Spleen (tissue), 13 donors: ENCODE measurements at places on chromosomes 11 and 22. TPM values are rescaled to one million over a fixed set of nuclear protein-coding genes. Genes with fewer than 3 reads are reported as not detected.

RAB38 gene
- 1.3 TPM for total RNA-seq

- DNase-seq: peak; percentile 20
- no peak overlapping the region for H3K27ac ChIP-seq
Observed at GRCh38 chr11:13415201-13415600, 47.8 kb downstream of the BTBD10 start.

ZP1 gene
- not detected for total RNA-seq

TP53AIP1 gene
- not detected for total RNA-seq

FGF3 gene
- not detected for total RNA-seq

NLRP14 gene
- total RNA-seq: 1.3 TPM

DNA sequence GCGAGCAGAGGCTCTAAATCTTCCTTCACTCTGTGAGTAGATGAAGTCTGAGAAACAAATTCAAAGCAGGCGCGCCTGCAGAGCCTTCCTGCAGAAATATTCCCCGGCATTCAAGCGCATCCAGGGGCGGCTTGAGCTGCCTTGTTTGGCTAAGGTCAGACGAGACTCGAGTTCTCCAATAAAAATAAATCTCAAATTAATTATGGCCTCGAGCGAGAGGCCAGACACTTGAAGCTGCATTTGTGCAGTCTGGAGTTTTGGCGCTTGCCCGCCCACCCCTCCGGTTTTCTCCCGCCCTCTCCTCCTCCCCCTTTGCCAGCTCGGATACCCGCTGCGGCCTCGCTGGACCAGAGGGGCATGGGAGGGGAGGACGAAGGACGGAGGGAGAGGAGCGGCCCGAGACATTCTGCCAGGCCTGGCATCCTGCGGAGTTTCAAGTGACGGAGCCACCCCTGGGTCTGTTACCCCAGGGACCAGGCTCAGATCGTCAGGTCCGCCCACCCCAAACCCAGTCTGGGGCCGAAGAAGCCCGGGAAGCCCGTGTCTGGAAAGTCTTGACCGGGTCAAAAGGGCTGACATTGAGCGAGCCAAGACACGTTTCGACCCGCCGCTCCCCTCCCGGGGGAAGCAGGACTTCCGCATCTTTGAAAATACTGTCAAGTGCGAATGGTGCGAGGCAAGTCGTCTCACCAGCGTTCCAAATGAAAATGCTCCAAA lies 3.8 kb upstream of the FLI1 start:
- peaks cover 22% of the 10 kb centered on the region for H3K4me1 ChIP-seq
- peaks cover 7% of the 10 kb centered on the region for H3K27me3 ChIP-seq
- peak overlapping the region; percentile 22 for H3K27ac ChIP-seq
- no peaks in the 10 kb centered on the region for H3K36me3 ChIP-seq
- no peak overlapping the region for H3K4me3 ChIP-seq

DNA sequence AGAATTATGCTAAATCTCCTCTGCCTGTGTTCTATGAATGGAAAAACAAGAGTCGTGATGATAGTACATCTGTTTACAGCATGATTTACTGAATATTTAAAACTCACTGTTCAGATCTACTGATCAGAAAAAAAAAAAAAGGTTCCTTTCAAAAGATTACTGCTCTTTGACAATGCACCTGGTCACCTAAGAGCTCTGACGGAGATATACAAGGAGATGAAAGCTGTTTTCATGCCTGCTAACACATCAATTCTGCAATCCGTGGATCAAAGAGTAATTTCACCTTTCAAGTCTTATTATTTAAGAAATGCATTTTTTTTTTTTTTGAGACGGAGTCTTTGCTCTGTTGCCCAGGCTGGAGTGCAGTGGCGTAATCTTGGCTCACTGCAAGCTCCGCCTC lies 30.7 kb downstream of the CLTCL1 start:
- H3K4me3 ChIP-seq: no peak overlapping the region
- no peaks in the 10 kb centered on the region for H3K27me3 ChIP-seq
- peaks cover 12% of the 10 kb centered on the region for H3K4me1 ChIP-seq
- H3K36me3 ChIP-seq: no peaks in the 10 kb centered on the region

- H3K36me3 ChIP-seq: peaks cover 2% of the 10 kb centered on the region
- peaks cover 14% of the 10 kb centered on the region for H3K4me1 ChIP-seq
- no peak overlapping the region for H3K27ac ChIP-seq
- no peak for DNase-seq
Observed at GRCh38 chr22:36134182-36134581, 26.4 kb downstream of the APOL3 start.

SCT gene
- total RNA-seq: 2.3 TPM

- H3K27ac ChIP-seq: peak overlapping the region; percentile 9
- H3K4me1 ChIP-seq: peaks cover 19% of the 10 kb centered on the region
- no peaks in the 10 kb centered on the region for H3K36me3 ChIP-seq
- H3K4me3 ChIP-seq: no peak overlapping the region
- DNase-seq: peak; percentile 75
- no peaks in the 10 kb centered on the region for H3K27me3 ChIP-seq
Observed at GRCh38 chr22:47192651-47193437, 430.4 kb downstream of the TBC1D22A start.

NAALADL1 gene
- 13.0 TPM for total RNA-seq

DNA sequence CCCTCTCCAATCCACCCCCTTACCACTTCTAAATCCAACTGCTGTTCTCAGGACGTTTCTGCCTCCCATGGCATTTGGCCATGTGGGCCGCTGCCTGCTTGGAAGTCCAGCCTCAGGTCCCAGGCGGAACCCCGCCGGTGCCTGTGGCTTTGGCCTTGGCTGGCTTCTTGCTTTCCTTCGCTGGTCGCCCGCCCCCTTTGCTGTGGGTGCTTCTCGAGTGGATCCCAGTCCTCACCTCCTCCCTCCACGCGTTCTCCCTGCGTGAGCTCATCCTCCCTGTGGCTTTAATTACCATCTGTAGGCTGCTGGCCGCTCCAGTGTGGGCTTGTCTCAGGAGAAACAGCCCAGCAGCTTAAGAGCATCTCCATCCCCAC lies 111.7 kb downstream of the NECTIN1 start:
- H3K4me1 ChIP-seq: peaks cover 17% of the 10 kb centered on the region
- H3K4me3 ChIP-seq: no peak overlapping the region
- no peaks in the 10 kb centered on the region for H3K36me3 ChIP-seq
- no peak overlapping the region for H3K27ac ChIP-seq

PKNOX2 gene
- total RNA-seq: 4.7 TPM

EIF3D gene
- 194 TPM for total RNA-seq

DNA sequence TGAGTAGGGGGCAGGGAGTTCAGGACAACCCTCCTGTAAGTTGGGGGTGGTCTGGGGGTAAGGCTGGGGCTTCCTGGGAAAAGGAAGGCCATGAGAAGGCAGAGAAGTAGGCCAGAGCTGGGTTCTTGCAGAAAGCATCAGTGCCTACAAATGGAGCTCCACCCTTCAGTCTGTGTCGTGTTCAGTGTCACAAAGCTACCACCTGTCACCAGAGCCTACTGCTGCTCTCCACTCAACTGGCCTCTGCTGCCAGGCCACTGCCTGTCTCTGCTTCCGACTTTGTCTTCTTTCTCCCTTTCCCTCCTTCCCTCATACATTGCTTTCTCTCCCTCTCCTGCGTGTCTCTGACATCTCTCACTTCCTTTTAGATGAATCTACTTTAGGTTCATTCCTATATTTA lies 3.4 kb upstream of the WBP2NL start:
- H3K4me3 ChIP-seq: no peak overlapping the region
- H3K27ac ChIP-seq: no peak overlapping the region
- no peak for DNase-seq
- H3K27me3 ChIP-seq: no peaks in the 10 kb centered on the region
- no peaks in the 10 kb centered on the region for H3K36me3 ChIP-seq
- peaks cover 19% of the 10 kb centered on the region for H3K4me1 ChIP-seq

DNA sequence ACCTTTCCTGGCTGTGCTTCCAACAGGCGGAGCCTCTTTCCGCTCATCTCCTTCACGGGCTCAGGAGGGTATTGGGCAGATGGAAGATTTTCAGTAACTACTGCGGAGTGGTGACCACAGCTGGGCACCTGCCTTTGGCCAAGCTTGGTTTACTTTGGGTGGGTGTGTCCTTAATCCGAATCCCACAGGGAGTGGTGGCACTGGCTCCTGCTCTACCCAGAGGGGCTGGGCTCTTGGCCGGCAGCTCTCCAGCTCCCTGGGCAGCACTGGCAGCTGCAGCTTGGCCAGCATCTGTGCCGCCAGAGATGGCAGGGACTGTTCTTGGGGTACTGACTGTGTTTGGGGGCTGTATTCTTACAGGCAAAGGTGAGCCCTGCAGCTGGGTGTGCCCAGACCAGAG lies 29.8 kb downstream of the BID start:
- H3K27ac ChIP-seq: no peak overlapping the region
- peaks cover 34% of the 10 kb centered on the region for H3K36me3 ChIP-seq
- H3K4me1 ChIP-seq: peaks cover 6% of the 10 kb centered on the region
- DNase-seq: peak; percentile 49
- no peaks in the 10 kb centered on the region for H3K27me3 ChIP-seq
- H3K4me3 ChIP-seq: no peak overlapping the region
